ENCODE measurements at places on chromosomes 11 and 22. TPM values are rescaled to one million over a fixed set of nuclear protein-coding genes. Genes with fewer than 3 reads are reported as not detected.

The RAG2 gene
- not detected for total RNA-seq

DNA sequence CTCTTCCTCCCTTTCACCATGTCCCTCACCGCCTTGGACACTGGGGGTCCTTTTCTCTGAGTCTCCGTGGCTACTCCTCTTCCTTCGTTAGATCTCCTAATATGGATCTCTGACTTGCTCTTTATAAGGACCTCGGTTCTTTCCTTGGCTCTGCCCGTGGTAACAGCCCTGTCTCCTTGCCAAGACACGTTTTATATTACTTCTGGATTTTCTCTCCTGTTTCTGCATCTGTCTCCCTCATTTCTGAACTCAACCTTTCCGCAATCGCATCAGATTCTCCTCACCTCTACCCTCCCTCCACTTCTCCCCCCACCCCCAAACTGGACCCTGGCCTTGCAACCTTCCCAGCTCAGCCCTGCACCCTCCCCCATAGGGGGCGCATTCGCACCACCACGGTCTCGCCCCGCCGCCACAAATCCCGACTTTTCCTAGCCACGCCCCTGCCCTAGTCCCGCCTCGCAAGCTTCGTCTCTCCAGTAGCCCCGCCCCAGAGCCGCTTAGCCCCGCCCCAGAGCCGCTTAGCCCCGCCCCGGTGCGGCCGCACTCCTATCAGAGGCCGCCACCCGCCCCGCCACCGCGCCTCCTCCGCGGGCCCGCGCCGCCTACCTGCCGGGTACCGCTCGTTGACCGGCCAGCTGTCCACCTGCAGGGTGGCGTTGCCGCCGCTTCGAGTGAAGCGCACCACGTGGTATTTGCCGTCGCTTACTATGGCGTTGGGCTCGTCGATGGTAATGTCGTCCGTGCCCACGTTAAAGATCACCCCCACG, 39.0 kb downstream of the SLC22A12 start:
- DNase-seq: no peak

DNA sequence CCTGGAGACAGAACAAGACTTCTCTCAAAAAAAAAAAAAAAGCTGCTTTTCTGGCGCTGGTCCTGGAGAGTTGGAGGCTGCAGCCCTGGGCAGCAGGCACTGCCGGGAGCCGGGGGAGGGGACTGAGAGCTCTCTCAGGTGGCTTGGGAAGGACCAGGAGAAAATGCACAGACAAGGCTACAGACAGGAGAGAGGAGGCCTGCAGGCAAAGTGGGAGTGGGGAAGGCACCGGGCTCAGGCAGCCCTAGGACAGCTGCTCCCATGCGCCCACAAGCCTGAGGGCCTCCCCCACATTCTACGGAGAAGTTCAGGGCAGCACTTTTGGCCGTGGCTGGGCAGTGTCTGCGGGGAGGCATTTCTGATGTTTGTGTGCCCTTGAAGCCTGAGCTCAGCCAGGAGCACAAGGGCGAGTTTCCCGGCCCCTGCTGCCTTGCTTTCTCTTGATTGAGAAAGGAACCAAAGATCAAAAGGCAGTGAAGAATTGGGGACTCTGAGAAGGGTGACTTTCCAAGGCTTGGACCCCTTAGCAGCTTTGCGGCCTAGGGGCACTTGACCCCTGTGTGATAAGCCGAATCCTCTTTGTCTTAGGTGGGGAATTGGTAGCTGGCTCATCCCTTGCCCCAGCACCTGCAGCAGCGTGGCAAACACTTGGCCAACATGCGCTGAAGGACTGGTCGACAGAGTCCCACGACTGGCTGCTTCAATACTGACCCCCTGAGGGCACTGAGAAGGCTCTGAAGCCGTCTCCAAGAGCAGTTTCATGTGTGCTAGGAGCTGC, 35.3 kb downstream of the PPM1F start:
- no peak for DNase-seq

The LPXN gene
- 83.7 TPM for total RNA-seq

DNA sequence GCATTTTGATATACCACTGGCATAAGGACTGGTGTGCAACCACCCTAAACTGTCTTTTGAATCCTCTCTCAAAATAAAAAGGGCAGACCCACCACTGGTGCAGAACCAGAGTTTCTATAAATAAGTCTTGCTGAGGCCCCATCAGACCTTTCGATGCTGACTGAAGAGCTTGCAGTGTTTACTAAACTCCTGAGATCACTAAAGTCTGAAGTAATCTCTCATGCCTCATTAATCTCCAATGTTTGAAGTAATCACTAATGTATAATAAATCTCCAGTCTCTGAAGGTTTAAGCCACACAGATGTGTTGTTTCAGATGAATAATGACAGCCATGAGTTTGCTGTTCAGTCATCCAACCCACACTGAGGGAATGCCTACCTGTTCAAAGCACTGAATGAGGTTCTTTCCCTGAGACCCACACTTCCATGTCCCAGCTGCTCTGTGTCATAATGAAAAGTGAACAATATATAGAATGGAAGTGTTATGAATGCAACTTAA, 50.6 kb upstream of the DEUP1 start:
- DNase-seq: no peak

DNA sequence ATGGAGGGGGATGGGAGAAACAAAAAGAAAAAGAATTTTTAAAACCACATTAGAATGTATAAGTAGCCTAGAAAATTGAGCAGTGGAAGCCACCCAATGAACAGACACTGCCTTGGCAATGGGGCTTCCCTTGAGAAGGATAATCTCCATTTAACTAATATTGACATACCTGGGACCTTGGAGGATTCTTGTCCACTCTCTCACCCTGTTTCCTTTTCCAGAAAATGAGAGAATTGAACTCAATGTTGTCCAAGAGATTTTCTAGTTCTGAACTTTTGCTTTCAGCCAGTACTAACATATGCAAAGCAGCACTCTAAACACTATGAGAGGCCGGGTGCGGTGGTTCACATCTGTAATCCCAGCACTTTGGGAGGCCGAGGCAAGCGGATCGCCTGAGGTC, 524 bp downstream of the MS4A8 start:
- DNase-seq: no peak

DNA sequence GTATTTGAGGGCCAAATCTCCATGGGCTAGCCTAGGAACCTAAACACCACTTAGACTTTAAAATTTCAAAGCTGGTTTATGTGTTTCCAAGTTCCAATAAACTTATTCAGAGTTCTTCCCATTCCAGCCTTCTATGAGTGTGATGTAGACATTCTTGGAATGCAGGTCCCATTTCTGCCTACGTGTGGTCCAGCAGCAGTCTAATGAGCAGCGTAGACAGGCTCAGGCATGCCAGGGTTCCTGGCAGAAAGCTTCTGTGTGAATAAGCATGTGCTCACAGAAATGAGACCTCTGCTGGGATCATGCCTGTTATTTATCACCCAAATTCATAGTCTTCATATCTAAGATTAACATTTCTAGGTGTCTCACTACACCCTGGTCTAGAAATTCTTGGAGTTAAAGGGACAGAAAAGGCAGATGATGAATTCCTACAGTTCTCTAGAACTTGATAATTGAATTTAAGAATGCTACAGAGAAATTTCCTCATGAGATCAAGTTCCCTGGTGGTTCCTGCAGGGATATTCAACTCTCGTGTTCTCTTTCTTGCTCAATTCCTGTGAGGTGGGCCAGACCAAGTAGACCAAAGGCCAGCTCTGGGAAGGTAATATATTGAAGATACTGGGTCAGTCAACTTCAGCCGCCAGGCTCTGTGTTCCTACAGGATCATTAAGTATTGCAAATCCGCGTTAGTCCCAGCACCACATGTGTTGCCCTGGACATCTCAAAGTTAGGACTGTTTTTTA, 17.6 kb downstream of the RNF185 start:
- no peak for DNase-seq

- no peak for DNase-seq
These were observed 34.2 kb upstream of the EHF start for GRCh38 chr11:34586488-34587281.

- DNase-seq: no peak
These were observed 84.7 kb downstream of the MAML2 start for GRCh38 chr11:96257972-96258934.

- DNase-seq: no peak
These were observed 43.5 kb downstream of the MN1 start for GRCh38 chr22:27757928-27758525.

- DNase-seq: no peak
These were observed 21.3 kb downstream of the PHF21A start for GRCh38 chr11:46099963-46100316.

The PRDM11 gene
- 8.0 TPM for total RNA-seq

- no peak for DNase-seq
These were observed 165.8 kb downstream of the BUD13 start for GRCh38 chr11:116607027-116607426.

All from spleen (tissue), 13 donors.